ENCODE measurements at places on chromosomes 13 and 19.

DNA sequence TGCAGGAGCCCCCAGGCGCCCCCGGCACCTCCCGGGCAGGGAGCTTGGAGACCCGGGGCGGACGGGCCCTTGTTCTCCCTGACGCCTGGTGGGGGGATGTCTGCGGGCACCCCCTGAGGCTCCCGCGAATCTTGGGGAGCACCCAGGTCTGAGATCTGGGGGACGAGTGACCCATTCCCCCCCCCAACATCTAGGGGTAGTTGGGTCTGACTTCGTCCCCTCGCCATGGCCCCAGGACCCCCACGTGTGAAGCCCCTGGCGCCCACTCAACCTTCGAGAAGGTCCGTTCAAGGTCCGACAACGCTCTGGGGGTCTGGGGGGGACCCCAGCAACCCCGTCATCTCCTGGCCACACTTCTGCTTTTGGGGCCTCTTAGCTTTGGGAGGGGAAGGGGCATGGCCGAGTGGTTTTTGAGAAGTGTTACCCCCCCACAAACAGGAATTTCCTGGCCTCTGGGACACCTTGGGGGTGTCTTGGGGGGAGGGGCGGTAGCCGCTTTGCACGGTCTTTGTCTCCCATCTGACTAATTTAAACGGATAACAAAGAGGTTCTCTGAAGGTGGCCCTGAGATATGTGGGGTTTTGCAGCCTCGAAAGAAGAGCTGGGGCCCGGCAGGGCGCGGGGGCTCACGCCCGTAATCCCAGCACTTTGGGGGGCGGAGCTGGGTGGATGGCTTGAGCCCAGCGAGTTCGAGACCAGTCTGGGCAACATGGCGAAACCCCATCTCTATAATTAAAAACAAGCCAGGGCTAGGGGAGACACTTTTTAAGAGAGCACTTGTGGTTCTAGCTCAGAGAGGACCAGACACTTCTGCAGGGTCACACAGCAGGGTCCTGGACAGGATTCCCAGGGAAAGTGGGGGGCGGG lies 608 bp downstream of the CNN2 start:
- DNase-seq, result no peak

DNA sequence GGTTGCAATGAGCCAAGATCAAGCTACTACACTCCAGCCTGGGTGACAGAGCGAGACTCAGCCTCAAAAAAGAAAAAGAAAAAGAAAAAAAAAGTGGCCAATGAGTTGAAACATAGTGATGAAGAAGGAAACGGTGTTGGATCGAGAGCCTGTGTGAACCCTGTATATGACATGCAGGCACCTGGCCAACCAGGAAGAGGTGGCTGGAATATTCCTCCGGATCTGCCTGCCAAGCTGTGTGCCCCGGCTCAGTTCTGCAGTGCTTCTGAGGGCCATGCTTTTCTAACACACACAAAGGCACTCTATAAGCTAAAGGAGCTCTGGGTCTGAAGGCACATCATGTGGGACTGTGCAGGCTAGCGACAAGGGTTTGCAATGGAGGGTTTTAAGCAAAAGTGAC lies 3.7 kb upstream of the ZNF444 start:
- no peak for DNase-seq

DNA sequence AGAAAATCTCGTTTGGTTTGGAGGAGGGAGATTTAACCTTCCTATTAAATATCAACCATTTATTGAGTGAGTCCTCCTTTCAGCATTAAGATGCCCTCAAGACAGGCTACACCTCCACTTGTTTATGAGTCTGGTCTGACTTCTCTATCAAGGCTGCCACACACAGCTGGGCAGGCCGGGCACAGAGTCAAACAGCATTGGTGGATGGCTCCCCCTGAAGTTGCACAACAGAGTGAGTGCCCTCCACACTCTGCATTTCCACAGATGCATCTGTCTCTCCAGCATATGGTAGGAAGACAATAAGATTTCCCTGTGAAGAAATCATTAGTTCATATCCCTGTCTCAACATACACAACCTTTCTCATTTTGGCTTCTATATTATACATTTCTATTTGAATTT lies 31.4 kb downstream of the PHF11 start:
- DNase-seq, result no peak

- no peak for DNase-seq
Measured at GRCh38 chr19:17125728-17126677, 50.4 kb downstream of the MYO9B start.

- no peak for DNase-seq
Measured at GRCh38 chr13:33081666-33082065, 65.4 kb downstream of the KL start.
